ENCODE measurements at places on chromosomes 16 and 17.

DNA sequence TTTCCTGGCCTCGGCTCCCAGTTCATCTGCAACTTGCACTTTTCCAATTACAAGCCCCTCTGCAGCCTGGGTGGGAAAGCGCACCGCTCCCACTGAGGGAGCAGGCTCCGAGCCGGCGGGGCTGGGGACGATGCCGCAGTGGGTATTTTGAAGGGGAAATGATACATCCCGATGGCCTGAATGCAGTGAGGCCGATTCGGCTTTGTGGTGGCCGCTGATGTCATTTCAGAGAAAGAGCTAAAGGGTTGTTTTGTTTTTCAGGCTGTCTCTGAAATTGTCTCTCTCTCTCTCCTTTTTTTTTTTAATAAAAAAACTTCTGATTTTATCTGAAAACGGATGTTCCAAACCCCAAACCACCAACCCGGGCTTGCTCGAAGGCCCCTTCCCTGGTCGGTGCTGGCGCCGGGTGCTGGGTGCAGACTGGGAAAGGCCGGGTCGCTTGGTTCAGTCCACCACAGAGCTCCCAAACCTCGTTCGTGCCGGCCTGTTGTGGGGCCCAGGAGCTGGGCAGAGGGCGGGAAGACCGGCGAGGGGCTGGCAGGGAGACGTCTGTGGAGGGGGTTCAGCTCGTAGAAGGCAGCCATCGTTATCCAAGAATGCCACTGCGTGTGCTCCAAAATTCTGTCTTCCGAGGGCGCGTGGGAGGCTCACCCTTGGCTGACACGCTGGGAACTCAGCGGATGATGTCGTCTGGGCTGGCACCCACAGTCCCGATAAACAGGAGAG, 102.8 kb downstream of the FOXL1 start:
- no peak for DNase-seq

- DNase-seq: no peak
These were observed 1.3 kb downstream of the ENGASE start for GRCh38 chr17:79075861-79076406.

GRCh38 chr16:72271699-72272240, 99.8 kb upstream of the PMFBP1 start:
- DNase-seq: no peak

GRCh38 chr16:74200921-74201320, 95.7 kb upstream of the PSMD7 start:
- no peak for DNase-seq

- no peak for DNase-seq
These were observed 188.0 kb downstream of the HAPSTR1 start for GRCh38 chr16:9279291-9280068.

DNA sequence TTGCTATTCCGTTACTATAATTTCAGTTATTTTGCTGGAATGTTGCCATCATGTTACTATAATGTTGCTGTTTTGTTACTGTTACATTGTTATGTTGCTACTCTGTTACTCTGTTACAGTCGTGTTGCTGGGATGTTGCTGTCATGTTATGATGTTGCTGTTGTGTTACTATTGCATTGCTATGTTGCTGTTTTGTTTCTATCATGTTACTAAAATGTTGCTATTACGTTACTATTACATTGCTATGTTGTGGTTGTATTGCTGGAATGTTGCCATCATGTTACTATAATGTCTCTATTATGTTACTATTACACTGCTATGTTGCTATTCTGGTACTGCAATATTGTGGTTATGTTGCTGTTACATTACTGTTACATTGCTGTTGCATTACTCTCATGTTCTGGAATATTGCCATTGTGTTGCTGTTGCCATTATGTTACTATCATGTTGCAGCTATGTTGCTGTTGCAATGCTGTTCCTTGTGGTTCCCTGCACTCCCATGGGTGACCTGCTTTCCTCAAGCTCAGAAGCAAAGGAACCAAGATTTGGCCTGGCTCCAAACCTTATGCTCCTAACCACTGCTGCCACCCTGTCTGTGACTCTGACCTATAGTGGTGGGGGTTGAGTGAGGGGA, 64.4 kb downstream of the ABCC6 start:
- no peak for DNase-seq

GRCh38 chr17:35341411-35341992, 31.9 kb downstream of the SLFN11 start:
- no peak for DNase-seq

- DNase-seq: no peak
These were observed 211.7 kb downstream of the XYLT1 start for GRCh38 chr16:17258848-17259713.

DNA sequence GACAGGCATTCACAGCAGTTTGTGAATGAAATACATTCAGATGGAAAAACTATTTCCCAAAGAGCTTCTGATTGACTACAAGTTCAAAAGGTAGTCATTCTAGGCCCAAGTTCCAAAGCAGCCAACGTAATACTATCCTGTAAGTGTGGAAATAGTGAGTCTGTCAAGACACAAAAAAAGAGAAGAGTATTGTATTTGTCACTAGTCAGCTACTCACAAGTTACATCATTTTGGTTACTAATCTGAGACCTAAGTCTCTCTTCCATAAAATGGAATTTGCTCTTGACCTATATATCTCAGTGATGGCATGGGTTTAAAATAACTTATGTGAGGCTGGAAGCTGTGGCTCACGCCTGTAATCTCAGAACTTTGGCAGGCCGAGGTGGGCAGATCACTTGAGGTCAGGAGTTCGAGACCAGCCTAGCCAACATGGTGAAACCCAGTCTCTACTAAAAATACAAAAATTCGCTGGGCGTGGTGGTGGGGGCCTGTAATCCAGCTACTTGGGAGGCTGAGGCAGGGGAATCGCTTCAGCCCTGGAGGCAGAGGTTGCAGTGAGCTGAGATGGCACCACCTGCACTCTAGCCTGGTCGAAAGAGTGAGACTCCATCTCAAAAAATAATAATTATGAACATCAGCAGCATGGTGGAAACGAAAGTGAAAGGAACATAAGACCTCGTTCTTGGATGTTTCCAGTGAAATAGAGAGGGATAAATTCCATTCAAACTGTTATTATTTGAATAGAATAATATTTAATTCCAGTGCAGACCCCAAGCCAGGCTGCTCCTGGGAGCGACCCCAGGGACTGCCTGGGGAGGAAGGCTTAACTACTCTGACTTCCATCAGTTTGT, 2.9 kb downstream of the CMC2 start:
- no peak for DNase-seq

DNA sequence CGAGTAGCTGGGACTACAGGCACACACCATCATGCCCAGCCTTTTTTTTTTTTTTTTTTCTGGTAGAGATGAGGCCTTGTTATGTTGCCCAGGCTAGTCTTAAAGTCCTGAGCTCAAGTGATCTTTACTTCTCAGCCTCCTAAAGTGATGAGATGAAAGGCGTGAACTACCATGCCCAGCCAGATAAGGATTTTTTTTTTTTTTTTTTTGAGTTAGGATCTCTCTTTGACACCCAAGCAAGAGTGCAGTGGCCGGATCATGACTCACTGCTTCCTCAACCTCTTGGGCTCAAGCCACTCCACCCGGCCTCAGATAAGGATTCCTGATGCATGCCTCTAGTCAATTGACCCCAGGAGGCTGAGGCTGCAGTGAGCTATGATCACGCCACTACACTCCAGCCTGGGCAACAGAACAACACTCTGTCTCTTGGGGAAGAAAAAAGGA, 11.2 kb upstream of the PLEKHG4 start:
- no peak for DNase-seq

DNA sequence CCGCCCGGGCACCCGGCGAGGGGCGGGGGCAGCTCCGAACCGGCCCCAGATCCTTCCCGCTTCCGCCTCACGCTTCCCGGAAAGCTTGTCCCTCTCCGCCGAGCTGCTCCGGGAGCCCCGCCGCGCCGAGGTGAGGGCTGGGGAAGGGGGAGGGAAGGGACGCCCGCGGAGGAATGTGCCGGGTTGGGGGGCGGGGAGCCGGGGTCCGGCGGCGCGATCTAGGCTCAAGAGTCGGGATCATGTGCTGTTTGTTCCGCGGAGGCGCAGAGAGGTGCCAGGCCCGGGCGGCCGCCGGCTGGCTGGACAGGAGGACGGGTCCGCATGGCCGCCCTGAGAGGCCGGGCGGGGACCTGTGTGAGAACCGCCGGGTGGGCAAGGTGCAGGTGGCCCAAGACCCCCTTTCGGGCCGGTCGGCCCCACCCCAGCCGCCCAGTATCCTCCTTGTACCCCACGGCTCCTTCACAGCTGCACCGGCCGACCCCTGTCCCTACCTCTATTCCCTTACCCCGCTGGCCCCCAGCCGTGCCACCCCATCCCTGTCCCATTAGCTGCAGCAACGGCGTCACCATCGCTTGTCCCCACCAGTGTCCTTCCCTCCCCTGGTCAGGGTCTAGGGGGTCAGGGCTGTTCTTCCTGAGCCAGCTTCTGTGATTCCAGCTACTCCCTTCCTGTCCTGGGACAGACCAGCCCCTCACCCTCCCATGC, 429 bp downstream of the KIF1C start:
- no peak for DNase-seq

DNA sequence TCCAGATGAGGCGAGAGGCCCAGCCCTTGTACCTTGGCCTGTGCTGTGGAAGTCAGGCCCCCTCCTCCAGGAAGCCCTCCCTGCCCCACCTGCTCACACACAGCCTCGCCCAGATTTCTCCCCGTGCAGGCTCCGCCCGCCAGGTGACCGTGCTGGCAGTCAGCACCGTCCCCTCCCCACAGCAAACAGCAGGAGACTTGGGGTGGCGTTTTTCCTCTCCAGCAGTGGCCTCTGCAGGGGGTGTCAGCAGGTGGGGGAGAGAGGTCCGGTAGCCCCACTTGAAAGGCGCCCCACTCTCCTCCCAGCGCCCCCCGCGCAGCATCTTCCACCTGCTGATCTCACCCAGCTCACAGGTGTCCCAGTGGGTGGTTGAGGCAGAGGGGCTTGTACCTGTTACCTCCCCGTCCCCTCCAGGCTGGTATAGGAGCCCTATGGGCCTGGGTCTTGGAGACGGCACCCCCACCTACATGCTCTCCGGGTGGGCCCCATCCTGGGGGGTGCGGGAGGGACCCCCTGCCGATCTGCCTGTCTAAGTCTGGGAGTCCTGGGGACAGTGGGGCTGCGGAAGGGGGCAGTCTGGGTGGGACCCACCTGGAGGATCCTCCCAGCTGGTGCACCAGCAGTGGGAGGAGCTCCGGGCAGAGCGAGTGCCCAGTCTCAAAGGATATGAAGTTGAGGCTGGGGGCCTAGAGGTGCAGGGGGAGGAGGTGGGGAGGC, 4.2 kb upstream of the C1QTNF8 start:
- DNase-seq: no peak

DNA sequence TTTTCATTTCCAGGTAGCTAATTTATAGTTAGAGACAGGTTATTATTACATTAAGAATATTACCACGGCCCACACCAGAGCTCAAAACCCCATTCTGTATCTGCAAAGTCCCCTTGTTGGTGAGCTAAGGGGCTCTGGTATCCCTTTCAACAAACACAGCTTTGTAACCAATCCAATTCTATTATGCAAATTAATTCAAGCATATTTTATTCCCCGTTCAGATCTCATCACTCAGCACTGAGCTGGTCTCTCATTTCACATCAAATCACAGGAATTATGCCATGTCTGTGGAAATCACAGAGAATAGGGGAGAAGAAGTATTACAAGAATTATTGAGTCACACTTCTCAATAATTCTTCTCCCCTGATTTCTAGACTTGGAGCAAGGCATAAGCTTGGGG, 111.7 kb downstream of the CDH11 start:
- DNase-seq: no peak

DNA sequence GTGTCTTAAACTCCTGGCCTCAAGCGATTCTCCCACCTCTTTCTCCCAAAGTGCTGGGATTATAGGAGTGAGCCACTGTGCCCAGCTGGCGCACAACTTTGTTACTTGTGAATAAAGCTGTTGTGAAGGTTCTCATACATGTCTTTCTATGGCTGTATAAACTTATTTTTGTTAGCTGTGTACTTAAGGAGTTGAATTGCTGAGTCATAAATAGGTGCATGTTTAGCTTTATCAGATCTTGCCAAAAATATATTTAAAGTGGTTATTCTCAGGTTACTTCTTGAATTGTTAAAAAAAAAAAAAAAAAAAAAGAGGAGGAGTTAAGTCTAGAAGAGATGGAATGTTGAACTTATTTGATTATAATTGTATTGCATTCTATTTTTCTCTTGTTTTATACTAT, 47.6 kb upstream of the IRX3 start:
- DNase-seq: no peak

DNA sequence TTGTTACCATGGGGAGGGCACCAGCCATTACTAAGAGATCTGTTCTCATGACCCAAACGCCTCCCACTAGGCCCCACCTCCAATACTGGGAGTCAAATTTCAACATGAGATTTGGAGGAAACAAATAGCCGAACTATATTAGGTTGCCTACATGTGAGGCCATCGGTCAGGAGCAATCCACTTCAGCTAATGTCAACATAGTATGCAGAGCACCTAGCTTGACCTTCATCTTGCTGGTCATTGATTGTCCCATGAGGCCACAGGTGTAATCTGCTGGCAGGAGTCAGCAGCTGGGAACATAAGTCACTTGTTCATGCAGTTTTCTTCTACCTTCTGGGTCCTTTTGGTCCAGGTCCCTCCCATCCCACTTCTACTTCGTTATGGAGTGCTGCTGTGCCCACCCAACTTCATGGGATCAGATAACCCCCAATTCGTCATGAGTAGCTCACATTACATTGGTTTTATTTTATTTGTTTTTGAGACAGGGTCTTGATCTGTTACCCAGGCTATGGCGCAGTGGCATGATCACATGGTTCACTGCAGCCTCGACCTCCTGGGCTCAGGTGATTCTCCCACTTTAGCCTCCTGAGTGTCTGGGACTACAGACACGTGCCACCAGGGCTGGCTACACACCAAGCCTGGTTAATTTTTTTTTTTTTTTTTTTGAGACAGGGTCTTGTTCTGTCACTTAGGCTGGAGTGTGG, 5.9 kb upstream of the KPNA2 start:
- DNase-seq: no peak

DNA sequence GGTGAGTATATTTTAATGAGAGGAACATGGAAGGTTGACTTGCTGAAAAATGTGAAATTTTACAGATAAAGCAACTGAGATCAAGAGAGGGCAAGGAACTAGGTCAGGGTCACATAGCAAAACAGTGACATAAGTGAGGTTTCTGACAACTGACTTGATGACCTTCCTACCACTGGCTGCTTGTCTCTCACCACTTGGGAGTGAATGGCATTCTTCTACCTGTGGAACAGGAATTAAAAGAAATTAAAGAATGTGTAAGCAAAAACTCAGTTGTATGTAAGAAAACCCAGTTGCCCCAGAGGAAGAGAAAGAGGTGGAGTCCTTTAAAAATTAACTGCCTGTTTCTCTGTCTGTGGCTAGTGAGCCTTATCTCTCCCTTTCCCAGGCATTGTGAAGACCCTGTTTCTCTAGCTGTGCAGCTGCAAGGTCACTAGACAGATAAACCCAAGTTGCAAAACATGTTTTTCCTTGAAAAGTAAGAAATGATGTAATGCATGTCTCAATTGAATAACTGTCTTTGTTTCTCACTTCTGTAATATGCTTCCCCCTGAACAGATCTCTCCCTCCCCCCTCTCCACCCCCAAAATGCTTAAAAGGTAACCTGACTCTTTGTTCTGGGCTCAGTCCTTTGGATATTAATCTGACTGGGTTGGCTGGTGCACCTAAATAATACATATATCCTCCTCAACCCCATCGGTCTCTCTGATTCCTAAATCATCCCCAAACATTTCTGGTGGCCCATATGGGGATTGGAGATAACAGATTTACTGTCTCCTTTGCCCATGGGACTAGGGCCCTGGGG, 23.4 kb downstream of the ACSM1 start:
- DNase-seq: no peak

- peak; percentile 51 for DNase-seq
These were observed 7.8 kb upstream of the RNF213 start for GRCh38 chr17:80252871-80253270.
